ENCODE measurements at places on chromosomes 11 and 22.
A peak's percentile ranks its signal among the peaks of the same experiment; 100 is the strongest.

DNA sequence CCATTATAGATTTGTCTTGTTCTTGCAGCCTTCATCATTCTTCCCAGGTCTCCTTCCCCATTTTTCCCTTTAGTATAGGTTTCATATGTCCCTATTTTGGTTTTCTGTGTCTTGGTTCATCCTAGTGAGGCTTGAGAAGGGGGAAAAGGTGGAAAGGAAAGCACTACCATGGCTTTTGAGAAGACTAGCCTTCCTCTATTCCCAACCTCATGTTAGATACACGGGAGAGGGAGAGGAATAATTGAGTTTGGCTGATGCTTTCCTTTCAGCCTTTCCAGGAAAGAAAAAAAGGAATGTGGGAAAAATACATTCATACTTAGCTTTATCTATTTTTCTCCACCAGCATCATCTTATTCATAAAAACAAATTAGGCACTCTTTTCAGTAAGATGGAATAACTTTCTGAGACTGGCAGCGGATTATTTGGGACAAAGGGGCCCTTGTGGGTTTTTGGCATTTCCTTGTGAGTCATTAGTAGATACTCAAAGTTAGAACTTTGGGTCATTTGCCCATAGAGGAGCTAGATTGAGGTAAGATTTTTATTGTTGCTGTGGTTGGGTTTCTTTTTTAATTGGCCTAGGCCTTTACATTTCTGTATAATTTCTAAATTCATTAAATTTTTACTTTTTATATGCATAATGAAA, 23.8 kb downstream of the CAPRIN1 start:
- DNase-seq: no peak

DNA sequence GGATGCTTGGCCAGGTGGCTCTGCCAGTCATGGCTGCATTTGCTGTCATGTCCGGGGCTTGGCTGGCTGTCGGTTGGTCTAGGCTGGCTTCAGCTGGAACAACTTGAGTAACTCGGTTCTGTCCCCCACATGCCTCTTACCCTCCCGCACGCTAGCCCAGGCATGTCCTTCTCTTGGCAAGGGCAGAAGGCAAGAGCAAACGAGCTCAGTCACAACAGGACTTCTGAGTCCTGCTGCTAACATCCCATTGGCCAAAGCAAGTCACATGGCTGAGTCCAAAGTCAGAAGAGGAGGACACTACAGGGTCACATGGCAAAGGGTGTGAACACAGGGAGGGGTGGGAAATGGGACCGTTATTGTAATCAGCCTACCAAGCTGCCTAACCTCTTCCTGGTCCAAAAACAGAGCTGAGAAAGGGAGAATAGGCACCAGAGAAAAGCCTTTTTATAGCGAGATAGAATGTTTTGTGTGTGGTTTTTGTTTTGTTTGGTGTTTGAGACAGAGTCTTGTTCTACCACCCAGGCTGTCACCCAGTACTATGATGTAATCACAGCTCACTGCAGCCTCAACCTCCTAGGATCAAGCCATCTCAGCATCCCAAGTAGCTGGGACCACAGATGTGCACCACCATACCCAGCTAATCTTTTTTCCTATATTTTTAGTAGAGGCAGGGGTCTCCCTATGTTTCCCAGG, 81.9 kb downstream of the MN1 start:
- DNase-seq: peak; percentile 6

- DNase-seq: no peak
These were observed 42.4 kb upstream of the HIPK3 start for GRCh38 chr11:33214767-33215166.

GRCh38 chr11:9095421-9095820, 4.0 kb upstream of the SCUBE2 start:
- DNase-seq: no peak

- no peak for DNase-seq
These were observed 4.0 kb downstream of the CCDC90B start for GRCh38 chr11:83282084-83282716.

DNA sequence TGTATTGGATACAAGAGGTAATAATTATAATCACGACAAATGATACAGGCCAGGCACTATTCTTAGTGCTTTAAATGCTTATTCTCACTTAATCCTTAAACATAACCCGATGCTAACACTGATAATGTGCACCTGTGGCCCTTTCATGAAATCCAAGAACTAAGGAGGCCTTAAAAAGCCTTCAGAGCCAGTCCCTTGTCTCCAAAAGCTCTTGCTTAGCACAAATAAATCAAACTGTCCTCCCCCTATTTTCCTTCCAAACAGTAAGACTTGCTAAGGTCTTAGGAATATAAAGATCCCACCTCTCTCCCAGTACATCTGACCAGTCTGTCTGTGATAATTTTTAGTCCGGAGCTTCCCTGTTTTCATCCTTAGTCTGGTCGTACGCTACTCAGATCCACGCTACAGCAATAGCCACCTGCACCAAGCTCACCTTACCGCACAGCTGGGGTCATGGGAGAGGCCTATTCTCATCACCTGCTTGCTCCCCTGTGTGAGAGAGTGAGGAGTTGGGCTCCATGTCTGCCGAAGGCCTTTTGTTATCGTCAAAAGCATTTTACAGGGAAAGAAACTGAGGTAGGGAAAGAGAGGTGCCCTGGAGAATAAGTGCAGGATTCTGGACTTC, 16.9 kb downstream of the FXYD6 start:
- DNase-seq: no peak

DNA sequence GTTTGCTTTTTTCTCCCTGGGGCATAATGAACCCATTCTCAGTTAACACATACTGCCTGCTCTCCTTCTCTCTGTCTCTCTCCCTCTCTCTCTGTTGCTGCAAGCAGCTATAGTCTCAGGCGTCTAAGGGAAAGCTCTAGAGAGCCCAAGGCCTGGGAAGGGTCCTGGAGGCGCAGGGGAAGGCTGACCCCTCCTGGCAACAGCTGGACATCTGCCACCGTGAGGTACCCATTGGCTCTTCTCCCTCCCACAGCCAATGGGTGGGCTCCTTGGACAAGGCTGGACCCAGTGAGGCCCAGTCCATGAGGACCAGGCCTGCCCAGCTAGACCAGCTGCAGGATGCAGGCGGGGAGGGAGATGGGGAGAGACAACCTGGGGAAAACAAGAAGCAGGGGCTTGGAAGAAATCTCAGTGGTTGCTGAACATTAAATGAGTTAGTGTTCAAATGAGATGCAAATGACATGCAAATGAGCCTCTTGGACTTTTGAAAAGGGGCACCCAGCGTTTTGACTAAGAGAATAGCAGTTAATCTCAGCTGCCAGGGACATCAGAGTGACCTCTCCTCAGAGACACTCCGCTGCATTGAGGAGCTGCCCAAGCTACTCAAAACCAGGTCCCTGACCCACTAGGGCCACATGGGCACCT, 349.7 kb downstream of the BUD13 start:
- no peak for DNase-seq

- no peak for DNase-seq
These were observed 77.5 kb downstream of the BDNF start for GRCh38 chr11:27622541-27623300.

- no peak for DNase-seq
These were observed 85.1 kb upstream of the USP47 start for GRCh38 chr11:11756718-11757117.

- DNase-seq: no peak
These were observed 9.6 kb downstream of the PARVB start for GRCh38 chr22:44033694-44034093.

DNA sequence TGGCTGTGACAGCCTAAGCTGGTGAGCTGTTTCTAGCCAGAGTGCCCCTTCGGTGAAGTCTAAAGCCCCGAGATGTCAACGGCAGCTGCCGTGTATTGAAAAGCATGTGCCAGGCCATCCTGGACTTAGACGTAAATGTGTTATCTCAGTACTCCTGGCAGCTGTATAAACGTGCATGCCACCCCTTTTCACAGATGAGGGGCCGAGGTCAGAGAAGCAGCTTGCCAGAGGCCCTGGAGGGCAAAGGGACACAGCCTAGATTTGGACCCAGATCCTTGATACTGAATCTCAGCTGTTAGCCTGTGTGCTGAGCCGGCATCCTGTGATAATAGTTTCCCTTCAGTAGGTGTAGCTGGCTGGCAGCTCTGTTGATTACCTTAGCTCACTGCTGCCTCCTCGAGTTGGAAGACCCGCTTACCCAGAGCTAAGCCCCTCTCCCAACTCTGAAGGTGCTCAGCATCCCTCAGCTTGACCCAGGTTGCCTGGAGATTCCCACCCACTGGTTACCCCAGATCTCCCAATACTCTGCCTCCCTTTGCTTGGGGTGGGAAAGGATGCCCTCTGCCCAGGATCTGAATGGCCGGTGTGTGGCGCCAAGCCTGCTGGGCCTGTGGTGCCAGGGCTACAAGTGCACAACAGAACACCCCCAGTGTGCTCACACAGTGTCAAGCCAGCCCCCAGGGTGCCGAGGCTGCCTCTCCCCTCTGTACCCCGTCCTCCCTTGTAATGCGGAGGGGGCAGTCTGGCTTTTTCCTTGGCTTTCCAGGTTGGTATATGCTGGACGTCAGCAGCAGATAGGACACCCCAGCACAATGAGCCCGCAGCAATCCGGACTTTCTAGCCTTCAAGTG, 59.8 kb upstream of the WNT7B start:
- peak; percentile 50 for DNase-seq

- no peak for DNase-seq
These were observed 10.2 kb upstream of the NECTIN1 start for GRCh38 chr11:119739021-119739703.

- no peak for DNase-seq
These were observed 314.2 kb downstream of the RAB38 start for GRCh38 chr11:87861030-87861429.

DNA sequence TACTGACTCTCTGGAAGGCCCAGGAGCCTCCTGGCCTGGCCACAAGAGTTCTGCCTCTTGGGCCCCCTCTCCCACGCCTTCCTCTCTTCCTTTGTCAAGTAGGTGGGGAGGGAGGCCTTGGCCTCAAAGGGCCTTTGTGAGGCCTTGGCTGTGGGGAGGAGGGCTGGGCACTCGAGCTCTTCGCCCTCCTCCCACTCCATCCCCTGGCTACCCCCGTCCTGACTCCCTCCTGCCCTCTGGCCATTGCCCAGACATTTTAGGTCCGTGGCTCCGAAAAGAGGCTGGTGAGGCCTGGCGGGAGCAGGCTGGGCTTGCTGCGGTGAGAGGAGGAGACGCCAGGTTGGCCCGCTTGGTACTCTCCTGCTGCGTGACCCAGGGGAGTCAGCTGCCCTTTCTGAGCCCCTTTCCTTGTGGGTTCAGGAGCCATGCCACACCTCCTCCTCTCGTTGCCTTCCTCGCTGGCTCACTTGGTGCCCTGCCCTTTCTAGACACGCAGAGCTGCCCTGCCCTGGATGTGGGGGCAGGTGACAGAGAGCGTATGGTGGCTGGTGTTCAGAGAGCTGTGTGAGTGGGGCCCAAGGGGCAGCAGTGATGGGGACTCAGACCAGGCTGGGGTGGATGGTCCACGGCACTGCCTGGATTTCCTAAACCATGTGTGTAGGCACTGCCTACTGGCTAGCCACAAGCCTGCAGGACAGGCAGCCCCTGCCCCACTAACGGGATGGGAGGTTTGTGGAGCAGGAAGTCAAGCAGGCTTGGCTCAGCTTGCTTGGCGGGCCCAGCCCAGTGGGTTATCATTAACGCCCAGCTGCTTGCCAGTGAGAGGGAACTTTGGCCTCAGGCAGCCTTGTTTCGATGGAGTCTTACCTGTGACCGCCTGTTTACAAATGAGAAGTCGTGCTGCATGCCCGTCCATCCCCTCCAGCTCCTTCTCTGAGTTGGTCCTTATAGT, 15.8 kb upstream of the OMP start:
- DNase-seq: no peak

- DNase-seq: no peak
These were observed 71.5 kb downstream of the CYTH4 start for GRCh38 chr22:37353839-37354238.

- DNase-seq: no peak
These were observed 79.0 kb upstream of the HEPHL1 start for GRCh38 chr11:93942176-93942575.

DNA sequence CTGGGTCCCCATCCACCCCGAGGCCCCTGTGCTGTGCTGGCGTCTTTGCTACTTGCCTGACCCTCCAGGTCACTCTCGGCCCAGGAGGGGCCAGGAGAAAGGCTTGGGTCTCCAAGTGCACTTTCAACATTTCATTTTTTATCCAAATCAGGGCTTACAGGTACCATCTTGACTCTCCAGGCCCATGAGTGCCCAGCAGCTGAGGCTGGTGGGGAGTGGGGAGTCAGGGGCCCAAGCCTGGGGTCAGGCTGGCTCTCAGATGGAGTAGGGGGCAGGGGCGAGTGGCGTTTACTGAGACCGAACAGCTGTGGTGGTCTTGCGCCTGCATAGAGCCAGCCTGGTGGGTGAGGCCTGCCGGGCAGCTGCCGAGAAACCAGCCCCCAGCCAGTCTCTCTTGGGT, 61.6 kb downstream of the MPPED1 start:
- DNase-seq: no peak

GRCh38 chr11:116180806-116181600, 591.8 kb downstream of the BUD13 start:
- no peak for DNase-seq

DNA sequence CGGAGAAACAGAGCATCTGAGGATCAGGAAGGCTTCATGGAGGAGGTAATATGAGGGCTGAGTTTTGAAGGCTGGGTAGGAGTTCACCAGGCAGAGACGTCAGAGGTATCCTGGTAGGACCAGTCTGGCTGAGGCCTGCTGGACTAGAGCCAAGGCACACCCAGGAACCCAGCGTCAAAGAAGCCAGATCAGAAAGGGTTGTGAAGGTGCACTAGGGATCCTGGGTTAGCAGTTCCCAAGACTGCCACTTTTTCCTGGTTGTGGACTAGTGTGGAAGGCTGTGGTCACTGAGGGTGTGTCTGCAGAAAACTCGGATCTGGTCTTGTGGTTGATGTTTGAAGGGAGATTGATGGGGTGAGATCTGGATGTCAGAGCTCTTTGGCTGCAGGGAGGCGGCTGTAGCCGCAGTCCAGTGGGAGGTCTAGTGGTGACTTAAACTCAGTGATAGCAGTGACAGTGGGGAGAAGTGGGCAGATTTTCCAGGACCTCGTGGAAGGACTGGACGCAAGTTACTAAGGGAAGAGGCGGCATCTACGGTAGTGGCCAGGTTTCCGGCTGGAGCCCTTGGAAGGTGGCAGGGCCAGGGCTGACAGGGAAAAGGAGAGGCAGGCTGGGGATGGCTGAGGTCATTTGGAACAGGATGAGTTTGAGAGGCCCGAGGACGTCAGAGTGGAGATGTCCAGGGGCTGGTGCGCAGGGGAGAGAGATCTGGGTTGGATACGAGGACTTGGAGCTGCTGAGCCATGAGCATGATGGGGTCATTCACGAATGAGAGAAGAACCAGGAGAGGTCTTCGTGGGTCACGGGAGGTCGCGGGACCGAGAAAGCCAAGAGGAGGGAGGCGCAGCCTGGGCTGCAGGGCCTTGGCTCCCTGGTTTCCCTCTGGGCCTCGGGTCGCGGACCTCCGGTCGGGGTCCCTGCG, 10.9 kb downstream of the RELA start:
- no peak for DNase-seq

Measured in activated CD4-positive, alpha-beta T cell treated with anti-CD3 and anti-CD28 coated beads, Interleukin-2, amount 50 U/mL, for 16 hours (primary cell).